Nucleus accumbens (tissue), 56 donors: ENCODE measurements at places on chromosomes 7 and 10.
A peak's percentile ranks its signal among the peaks of the same experiment; 100 is the strongest.

GRCh38 chr10:122154545-122155366 is 116.3 kb upstream of the BTBD16 start:
- peak; percentile 11 for DNase-seq

- no peak for DNase-seq
These were observed 38.6 kb upstream of the TNRC18 start for GRCh38 chr7:5462216-5462615.

- DNase-seq, result no peak
These were observed 162.9 kb downstream of the GRK5 start for GRCh38 chr10:119370111-119370741.

DNA sequence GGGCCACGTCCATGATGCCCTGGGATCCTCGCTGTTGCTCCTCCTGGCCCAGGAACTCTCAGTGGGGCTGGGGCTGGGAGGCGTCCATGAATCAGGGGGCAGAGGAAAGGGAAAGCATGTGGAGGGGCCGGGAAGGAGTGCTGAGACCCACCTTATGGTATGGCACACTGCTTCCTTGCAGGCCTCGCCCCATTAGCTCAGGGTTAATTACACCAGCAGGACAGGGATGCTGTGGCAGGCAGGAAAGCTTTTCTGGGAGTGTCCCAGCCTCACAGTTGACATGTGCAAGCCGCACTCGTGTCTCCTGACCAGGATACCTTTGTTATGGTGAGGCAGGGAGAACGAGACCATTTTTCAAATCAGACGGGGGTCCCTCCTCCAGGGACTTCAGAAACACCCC is 109.7 kb upstream of the PCBD1 start:
- no peak for DNase-seq

- no peak for DNase-seq
These were observed 12.8 kb downstream of the SFXN2 start for GRCh38 chr10:102727037-102727818.

- no peak for DNase-seq
These were observed at the start of gene HIP1 for GRCh38 chr7:75738604-75738974. Gene HIP1 (minus strand): TSS chr7:75738941. CDS start chr7:75738920, 21 bp downstream.

DNA sequence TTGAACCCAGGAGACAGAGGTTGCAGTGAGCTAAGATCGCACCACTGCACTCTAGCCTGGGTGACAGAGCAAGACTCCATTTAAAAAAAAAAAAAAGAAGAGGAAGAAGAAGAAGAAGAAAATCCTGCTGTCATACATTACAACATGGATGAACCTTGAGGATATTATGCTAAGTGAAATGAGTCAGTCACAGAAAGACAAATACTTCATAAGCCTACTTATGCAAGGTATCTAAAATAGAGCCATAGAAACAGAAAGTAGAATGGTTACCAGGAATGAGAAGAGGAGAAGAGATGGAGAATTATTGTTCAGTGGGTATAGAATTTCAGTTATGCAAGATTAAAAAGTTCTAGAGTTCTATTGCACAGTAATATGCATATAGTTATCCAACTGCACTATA is 466.5 kb downstream of the PLXNA4 start:
- DNase-seq, result no peak

DNA sequence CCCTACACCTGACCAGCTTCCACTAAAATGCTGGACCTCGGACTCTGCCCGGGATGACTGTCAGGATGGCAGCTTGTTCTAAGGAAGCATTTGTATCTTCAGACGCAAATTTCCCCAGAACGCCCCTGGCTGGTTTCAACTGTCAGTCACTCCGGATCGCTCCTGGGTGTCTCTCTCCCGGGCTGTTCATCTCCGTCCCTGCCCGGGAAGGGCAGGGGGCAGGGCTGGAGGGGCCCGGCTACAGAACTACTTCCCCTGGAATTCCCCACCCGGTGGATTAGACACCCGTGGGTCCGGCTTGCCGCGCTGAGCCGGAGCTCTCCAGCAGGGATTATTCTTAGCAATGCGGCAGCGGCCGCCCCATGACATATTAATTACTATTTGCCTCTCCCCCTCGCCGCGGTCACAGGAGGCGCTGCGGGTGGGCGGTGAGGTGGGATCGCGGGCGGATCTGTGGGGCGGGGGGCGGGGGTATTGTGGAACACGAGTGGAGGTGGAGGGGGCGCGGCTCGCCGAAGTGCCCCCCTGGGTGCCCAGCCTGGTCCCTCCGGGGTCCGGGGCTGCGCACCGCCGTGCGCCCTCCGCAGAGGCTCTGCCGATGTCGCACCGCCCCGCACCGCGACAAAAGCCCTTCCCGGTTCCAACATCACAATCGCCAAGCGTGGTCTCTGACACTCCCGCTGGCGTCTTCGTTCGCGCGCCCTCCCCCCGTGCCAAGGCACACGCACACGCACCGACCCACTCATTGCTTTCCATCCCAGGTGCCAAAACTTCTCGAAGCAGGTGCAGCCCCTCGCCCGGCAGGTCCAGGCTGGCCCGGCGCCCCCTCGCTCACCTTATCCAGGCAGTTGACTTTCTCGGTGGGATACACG is 276.1 kb upstream of the NEBL start:
- DNase-seq, result no peak

DNA sequence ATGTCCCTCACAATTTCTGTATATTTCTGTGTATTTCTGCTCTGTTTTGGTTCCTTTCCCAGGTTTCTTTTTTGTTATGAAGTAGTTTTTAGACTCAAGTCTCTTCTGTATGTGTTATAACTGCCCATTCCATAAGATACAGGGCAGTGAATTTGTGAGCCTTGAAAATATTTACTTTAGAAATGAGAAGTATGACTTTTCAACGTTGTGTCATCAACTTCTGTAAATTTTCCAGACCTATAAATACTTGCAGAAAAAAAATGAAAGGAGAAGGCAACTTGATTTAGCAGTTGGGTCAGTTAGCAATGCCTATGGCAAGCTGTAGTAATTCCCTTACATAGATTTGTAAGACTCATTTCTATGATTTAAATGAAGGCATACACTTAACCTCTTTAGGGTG is 11.5 kb downstream of the EGFR start:
- no peak for DNase-seq

DNA sequence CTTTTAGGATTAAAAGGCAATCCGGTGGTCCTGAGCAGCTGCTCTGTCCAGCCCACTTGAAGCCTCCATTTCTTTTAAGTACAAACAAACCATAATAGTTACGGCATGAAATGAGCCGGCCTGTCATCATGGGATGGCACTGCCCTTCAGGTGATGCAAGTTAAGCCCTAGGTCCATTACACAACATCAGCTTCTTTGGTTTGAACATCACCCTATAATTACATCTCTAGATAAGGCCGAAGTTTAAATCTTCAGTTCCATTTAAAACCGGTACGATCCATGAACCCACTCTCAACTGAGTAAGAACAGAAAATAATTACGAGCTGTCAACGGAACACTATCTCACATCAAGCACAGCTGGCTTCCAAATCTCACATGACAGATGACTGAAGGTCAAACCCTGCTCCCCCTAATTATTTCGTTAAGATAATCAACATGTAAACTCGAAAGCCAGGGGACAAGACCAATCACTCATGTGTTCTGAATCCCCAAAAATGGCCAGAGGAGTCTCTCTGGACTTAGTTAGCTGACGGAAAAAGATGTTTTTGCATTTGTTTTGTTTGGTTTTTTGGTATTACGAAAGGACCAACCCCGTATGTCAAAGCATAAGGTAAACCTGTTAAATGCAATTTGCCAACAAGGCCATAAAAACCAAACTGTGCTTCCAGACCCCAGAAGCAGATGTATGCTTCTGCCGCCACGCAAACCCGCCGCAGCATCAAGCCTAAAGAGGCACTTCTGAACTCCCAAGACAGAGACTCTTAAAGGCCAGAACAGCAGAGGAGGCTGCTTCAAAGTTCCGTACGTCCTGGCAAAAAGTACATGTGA is 10.8 kb downstream of the GNA12 start:
- no peak for DNase-seq

DNA sequence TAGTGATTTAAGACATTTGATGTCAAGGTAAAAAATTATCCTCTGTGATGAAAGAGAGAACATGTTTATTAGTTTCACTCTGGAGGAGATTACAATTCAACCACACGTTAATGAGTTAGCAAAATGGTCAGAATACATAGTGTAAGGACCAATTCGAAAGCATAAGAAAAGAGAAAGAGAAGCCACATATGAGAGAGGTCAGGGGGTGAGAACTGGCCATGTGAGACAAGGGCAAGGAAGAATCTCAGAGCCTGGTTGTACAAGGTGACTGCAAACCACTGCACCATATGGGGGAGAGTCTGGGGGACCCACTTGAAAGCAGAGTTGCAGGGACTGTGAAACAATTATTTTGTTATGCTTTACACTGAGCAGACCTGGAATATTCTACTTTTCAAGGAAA is 27.7 kb upstream of the BET1 start:
- DNase-seq, result no peak

- no peak for DNase-seq
These were observed 29.9 kb downstream of the CALML5 start for GRCh38 chr10:5469353-5470061.

- no peak for DNase-seq
These were observed 162.1 kb downstream of the ZNF438 start for GRCh38 chr10:30869566-30869965.

DNA sequence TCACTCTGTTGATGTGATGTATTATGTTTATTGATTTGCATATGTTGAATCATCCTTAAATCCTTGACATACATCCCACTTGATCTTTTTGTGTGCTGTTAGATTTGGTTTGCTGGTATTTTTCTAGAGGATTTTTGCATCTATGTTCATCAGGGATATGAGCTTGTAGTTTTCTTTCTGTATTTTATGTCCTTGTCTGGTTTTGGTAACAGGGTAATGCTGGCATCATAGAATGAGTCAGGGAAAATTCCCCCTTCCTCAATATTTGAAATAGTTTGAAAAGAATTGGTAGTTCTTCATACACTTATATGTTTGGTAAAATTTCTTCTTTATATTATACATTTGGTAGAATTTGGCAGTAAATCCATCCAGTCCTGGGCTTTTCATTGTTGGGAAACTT is 89.4 kb upstream of the SLC13A1 start:
- no peak for DNase-seq

- no peak for DNase-seq
These were observed at the start of gene OLAH for GRCh38 chr10:15043674-15044073. Gene OLAH (plus strand): TSS chr10:15043943. CDS start chr10:15047289, 3,346 bp downstream.

DNA sequence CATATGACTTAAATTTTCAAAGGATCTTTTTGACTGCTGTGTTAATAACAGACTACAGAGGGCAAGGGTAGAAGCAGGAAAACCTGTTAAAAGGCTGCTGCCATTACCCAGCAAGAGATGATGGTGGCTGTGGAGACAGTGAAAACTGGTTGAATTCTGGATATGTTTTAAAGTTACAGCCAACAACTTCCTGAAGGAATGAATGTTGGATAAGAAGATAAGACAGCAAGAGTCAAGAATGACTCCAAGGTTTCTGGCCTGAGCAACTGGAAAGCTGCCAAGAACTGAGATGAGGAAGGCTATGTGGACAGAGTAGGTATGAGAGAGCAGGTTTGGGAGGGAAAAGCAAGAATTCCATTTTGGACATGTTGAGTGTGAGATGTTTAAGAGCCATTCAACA is 19.1 kb downstream of the CNOT4 start:
- no peak for DNase-seq

DNA sequence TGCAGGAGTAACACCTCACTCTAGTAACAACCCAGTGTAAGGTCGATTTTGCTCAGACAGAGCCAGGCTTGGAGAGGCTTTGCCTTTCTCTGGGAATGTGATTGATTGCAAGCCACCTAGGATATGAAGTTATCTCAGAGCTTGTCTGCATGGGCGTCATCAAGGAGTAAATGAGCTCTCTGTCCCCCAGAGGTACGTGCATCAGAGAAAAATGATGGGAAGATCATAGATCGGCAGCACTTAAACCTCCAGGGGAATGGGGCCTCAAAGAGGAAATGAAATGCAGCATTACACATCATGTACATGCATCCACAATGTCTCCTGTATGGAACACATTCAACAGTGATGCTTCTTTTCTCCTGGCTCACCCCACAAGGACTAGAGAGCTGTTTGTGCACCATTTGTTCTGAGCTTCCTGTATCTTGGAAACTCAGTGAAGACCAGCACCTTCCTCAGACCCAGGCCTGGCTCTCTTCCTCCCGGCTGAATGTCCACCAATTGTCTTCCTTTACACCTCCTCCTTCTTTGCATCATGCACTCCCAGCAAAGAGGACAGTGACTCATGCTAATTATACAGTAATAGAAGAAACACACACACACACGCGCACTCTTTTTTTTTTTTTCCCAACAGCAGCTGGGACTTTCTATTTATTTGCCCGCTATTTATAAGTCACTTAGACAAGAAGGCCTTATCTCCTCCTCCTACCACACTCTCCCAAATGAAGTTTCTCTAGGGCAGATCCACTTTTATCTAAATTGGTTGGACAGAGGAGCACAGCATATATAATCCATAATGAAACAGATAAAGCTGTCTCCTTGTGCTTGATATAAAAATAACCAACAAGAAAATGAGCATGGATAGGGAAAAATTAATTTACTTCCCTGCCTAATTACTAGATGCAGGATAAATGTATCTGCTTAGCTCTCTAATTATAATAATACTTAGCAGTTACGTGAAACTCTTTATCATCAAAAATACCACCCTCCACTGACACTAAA is 990.7 kb downstream of the CCSER2 start:
- no peak for DNase-seq

DNA sequence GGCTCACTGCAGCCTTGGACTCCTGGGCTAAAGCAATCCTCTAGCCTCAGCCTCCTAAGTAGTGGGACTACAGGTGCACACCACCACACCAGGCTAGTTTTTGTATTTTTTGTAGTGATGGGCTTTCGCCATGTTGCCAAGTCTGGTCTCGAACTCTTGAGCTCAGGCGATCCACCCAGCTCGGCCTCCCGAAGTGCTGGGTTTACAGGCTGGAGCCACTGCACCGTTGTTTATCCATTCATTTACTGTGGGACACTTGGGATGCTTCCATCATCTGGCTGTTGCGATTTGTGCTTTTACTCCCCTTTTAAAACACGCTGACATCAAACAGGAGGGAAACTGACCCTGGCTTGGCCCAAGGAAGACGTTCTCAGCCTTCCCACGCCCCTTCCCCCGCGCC is 30.5 kb upstream of the SMARCD3 start:
- DNase-seq, result no peak

GRCh38 chr7:22208799-22209198 is 148.2 kb downstream of the RAPGEF5 start:
- no peak for DNase-seq

- no peak for DNase-seq
These were observed 504.8 kb downstream of the NXPH1 start for GRCh38 chr7:8938044-8938805.

GRCh38 chr10:11750420-11750819 is 8.2 kb downstream of the ECHDC3 start:
- DNase-seq, result no peak

DNA sequence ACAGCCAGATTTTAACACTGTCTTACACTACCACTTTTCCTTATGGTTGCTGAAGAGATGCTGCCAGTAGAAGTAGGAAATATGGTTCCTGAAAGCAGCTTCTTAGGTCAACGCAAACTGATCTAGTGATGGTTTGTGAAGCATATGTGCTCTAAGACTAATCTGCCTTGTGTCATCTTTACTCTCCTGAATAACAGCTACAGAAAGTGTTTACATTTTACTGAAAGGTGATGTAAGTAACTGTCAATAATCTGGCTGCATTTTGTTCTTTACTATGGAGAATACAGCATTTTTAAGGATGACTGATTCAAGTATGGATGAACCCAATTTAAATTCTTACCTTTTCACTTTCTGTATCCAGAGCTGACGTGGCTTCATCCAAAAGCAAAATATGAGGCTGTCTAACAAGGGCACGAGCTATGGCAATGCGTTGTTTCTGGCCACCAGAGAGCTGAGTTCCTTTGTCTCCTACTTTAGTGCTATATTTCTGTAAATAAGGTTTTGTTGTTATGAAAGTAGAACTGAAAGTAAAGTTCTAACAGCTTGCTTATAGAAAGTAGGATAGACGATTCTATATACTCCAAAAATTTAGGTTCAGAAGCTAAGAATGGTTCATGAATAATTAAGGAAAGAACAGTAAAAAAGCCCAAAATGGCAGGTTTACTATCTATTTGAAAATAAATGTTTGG is 30.2 kb upstream of the ABCB4 start:
- DNase-seq, result no peak
